Natural killer cell (primary cell): ENCODE measurements at places on chromosomes 16 and 17.

- DNase-seq = no peak
These were observed 137.9 kb downstream of the PITPNC1 start for GRCh38 chr17:67514998-67515397.

GRCh38 chr17:57513569-57513968, 231.5 kb downstream of the CCDC182 start:
- no peak for DNase-seq

- no peak for DNase-seq
These were observed 1.2 kb upstream of the SRCIN1 start for GRCh38 chr17:38606646-38607611.

DNA sequence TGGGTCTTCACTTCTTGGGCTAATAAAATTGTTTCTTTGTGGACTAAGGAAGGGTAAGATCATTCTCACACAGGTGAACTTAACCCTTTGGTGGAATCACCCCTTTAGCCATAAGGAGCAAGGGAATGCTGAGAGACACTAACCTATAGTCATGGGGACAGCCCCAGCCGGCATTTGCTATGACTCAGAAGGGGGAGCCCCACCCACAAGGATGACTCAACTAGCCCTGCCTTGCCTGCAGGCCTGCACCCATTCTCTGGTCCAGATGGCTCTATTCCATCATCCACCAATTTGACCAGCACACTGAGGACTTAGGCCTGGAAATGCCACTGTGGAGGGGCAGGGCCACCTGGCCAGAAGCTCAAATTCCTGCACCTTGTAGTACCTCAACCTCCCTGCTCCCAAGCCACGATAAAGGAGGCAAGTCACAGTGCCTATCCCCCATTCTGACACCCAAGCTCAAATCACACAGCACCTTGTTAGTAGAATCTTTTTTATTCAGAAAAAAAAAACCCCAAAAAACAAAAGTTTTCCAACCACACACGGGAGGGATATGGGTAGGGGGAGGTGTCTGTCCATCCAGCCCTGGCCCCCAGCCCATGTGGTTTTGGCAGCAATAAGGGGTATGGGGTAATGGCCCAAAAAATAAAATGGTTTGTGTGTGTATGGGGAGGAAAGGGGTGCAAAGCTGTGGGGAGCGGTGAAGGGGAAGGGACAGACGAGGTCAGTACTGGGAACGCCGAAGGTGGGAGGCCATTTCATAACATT, 3.0 kb downstream of the PFN1 start:
- peak; percentile 83 for DNase-seq

DNA sequence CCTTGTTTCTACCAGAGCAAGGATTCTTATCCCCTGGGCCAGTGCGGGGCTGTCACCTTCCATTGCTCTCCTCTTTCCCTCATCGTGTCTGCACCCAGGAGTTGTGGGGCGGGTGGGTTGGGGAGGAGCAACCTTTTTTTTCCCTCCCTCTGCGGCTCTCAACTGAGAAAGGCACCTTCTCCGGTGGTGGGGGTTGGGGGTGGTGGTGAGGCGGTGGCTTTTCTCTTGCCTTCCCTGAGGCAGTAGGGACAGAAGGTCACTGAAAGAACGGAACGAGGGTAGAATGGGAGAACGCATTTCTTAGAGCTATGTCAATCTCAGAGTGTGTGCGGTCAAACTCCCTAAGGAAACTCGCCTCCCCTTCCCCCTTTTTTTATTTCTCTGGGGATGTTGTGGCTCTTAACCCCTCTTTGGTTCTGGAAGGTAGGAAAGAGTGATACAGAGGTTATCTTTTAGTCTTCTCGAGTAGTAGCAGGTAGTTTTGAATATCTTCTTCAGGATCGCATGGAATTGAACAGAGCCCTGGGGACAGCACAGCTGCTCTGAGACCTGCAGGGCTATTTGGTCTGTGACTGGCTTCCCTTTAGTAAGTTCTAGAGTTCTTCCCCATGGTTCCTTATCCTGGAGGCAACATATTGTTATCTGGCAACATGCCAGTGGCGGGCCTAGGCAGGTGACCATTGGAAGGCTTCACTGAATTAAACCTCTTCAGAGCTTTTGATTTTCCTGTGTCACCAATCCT, 994 bp downstream of the CLTC start:
- peak; percentile 74 for DNase-seq

DNA sequence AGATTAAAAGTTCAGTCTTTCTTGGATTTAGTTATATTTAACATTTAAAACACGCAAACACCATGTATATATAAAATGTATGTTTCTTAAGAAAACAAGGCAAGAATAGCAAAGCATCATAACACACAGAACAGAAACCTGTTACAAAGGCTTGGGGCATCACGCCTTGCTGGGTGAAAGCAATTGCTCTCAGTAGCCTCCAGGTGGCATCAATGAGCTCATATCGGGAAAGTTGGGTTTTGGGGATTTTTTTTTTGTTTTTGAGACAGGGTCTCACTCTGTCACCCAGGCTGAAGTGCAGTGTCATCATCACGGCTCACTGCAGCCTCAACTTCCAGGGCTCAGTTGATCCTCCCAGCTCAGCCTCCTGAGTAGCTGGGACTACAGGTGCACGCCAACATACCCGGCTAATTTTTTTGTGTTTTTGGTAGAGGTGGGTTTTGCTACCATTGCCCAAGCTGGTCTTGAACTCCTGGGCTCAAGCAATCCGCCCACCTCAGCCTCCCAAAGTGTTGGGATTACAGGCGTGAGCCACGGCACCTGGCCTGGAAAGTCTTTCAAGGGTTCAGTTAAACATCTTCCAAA, 56.9 kb downstream of the CYB5D2 start:
- no peak for DNase-seq
